Urinary bladder (tissue), 4 donors: ENCODE measurements at places on chromosomes 1 and 21. TPM values are rescaled to one million over a fixed set of nuclear protein-coding genes. Genes with fewer than 3 reads are reported as not detected.

SYPL2 gene
- total RNA-seq = 2.4 TPM

DNA sequence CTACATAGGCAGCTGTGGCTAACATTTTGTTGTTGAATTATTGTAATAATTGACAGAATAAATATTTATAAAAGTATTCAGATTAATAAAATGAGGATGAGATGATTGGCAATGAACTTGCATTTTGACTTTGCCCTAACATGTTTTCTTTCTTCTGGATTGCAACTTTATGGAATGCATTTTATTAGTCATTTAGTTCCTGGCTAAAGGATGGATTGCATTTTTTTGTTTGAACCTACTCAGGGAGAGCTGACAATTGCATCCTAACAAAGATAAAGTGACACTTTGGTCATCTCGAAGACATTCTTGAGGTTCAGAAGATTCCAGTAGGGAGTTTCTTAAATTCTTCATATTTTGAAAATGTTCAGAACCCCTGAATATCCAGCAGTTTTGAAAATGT is 37.5 kb downstream of the PGM1 start:
- DNase-seq = no peak

DNA sequence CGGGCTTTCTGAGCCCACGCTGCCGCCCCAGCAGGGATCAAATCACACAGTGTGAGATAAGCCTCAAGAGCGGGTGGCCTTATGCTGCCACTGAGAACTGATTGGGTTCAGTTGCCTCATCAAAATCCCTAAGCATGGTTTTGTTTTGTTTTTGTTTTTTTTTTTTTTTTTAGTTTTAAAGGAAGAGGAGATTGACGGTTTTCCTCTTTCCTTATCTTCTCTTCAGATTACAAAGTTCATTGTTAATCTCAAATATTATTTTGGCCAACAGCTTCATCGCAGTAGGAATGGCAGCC is 651 bp downstream of the COA6 start:
- no peak for DNase-seq

SPRR3 gene
- total RNA-seq = 10.0 TPM

TCHHL1 gene
- not detected for total RNA-seq

CEP170 gene
- 163 TPM for total RNA-seq

SMIM11 gene
- total RNA-seq = 17.3 TPM
